Posterior vena cava (tissue), 2 donors: ENCODE measurements at places on chromosomes 16 and 17. TPM values are rescaled to one million over a fixed set of nuclear protein-coding genes. Genes with fewer than 3 reads are reported as not detected.

GRCh38 chr17:4364622-4365041, 1.8 kb downstream of the UBE2G1 start:
- no peak for DNase-seq

The PSMB10 gene
- total RNA-seq, result 31.8 TPM

GRCh38 chr16:20181949-20182348, 108.3 kb upstream of the GPR139 start:
- DNase-seq, result no peak

DNA sequence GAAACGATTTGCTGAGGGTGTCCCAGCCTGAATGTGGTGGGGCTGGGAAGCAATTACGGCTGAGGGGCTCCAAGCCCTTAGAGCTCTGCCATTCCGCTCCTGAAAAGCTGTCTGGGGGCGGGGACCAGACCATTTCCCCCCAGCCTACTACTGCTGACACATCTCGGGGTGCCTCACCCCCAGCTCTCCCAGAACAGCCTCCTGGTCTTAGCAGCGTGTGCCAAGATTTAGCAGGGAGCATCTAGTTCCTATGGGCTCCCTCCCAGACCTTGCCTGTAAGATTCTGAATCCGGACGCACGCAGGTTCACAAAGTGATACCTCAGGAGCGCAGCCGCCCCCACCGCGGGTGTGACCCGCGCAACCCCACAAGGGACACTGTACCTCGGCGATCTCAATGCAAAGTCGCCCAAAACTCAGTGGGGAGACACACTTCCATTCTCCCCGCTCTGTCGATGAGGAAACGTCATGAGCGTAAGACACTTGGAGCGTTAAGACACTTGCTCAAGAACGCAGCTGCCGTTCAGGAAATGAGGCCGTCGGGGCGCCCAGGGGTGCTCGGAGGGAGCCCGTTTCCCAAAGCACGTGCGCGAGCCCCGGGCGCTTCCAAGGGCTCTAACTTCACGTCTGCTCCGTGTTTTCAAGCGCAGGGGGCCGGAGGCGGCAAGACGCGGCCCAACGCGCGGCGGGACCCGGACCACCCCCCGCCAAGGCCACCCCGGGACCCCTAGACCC, 629 bp downstream of the GEMIN4 start:
- DNase-seq, result peak; percentile 82

The MEAK7 gene
- total RNA-seq, result 14.0 TPM

GRCh38 chr16:89404561-89404960, 85.8 kb downstream of the ANKRD11 start:
- peak; percentile 3 for DNase-seq

DNA sequence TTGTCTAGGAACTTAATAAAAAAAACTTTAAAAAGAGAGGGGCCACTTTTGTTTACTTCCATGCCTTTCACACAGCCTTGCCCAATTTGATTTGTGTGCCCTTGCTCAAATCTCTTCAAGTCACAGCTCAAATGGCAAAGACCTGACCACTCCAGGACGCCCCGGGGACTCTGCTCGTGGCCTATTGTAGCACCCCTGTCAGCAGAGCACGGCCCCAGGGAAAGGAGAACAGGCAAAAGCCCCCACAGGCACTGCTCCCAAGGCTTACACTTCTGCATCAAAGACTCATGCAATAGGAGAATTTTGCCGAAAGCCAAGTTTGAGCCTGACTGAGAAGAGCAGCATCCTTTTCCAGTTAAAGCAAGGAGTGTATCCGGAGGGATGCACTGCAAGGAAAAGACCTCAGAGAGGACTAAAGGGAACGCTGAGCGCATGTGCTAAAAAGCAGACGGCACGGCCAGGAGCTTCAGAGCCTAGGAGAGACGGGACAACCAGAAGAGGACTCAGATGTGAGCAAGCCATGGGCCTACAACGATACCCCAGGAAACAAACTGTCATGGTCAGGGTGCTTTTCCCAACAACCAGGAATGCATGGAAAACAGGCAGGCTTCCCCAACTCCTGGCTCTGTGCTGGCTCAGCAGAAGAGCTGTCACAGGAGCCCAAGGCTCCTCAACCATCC, 8.2 kb downstream of the CREBBP start:
- DNase-seq, result peak; percentile 20

- DNase-seq, result no peak
Observed at GRCh38 chr16:83475108-83475507, 332.7 kb upstream of the HSBP1 start.

The KRTAP1-1 gene
- not detected for total RNA-seq

The SMIM5 gene
- 0.38 TPM for total RNA-seq

DNA sequence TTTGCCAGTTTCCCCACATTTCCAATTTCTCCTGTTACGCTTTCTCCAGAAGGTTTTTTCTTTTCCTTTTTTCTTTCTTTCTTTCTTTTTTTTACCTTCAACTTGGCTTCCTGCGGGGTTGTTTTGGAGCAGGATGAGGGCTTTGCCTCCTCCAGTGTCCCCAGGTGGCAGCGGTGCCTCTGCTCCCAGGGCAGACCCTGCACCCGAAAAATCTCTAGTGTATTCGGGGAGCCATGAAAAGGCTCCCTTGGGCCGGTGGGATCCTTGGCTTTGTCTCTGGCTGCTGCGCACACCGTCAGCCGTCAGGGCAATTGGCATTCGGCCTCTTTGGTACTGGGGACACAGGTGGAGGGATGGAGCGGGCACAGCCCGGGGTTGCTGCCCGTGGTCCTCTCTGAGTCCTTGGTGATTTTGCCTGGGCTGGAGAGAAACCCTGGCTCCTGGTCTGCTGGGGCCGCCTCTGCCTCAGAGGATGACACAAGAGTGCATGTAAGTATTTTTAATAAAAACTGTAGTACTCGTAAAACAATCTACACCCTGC, 846 bp downstream of the ITGB3 start:
- DNase-seq, result no peak

The TEX14 gene
- 0.14 TPM for total RNA-seq
